Right lobe of liver (tissue), 6 donors: ENCODE measurements at places on chromosomes 1 and 21.
A peak's percentile ranks its signal among the peaks of the same experiment; 100 is the strongest.

GRCh38 chr1:193418745-193419058, 232.3 kb upstream of the B3GALT2 start:
- DNase-seq, result no peak

GRCh38 chr1:24566236-24566867, 10.5 kb downstream of the NCMAP start:
- DNase-seq, result no peak

DNA sequence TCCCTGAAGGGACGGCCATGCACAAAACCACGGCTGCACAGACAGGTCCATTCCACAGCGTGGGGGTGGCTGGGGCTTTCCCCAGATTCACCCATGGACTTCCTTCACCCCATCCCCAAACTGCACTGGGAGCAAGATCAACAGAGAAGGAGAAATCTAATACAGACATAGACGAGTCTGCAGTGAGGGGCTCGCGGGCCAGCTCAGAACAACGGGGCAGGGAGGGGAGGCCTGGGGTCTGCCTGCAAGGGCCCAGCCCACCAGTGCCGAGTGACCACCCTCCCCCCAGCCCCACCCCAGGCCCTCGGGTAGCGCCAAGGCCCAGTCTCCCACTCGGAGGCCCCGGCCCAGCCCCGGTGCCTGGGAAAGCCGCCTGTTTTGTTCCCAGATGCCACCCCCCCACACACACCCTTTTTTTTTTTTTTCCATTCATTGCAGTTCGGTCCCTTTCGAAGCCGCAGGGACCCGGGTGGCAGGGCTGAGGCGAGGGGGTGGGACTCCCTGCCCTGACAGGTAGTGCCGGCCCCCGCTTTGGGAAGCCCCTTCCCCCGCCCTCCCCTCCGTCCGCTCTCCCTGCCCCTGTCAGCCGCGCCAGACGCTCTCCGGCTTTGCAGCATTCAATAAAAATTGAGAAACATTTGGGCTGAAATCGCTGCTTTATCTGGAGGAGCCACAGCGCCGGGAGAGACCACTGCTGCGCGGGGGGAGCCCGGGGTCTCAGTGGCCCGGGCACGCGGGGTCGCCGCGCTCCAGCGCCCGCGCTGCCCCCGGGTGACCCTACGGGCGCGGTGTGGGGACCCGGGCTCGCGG, 543 bp upstream of the EPHB2 start:
- DNase-seq, result peak; percentile 66

DNA sequence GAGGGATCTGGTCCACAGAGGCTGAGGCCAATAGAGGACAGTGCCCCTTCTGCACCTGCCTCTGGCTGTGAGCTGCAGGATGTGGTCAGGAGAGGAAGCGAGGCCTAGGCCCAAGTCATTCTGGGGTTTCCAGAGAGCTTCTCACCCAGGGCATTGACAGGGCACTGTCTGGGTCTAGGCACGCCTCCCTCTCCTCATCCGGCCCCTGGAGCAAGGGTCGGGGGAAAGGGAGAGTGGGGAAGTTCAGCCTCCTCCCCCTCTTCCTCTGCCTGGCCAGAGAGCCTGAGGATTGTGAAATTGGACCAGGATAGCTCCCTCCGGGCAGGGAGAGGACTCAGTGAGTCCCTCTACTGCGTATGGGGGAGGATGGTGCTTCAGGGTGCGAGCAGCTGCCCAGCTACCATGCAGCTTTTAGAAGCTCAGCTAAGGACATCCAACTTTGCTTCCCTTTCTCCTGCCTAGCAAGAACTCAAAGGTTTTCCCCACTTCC, 6.3 kb upstream of the INAVA start:
- DNase-seq, result no peak

GRCh38 chr1:215243345-215244054, 161.0 kb downstream of the KCNK2 start:
- no peak for DNase-seq
